ENCODE measurements at places on chromosomes 1 and 21. TPM values are rescaled to one million over a fixed set of nuclear protein-coding genes. Genes with fewer than 3 reads are reported as not detected.

The KIF26B gene
- polyA plus RNA-seq: 0.07 TPM

The ADGRL4 gene
- 9.8 TPM for polyA plus RNA-seq

The RGS4 gene
- 0.63 TPM for polyA plus RNA-seq

The SLAMF9 gene
- polyA plus RNA-seq: 0.26 TPM

DNA sequence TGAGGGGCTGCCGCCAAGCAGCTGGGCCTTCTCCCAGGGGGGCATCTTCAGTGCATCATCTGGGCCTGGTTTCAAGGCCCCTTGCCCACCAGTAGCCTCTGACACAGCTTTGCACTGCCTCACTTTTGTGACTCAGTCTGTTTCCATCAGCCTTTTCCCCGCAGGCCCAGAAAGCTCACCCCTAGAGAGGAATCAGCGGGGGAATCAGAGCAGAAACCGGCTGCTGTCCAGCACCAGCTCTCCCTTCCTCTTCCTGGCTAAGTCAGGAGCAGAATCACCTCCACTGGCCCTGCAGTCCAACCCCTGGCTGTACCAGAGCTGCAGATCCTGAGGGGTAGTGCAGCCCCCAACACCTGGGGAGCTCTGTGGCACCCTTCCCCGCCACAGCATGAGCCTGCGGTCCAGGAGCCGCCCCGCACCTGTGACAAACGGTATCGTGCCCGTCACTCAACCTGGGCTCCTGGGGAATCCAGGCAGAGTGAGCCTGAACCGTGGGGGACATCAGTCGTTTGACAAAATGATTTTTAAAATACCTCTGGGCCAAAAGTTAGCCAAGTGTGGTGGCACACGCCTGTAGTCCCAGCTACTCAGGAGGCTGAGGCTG is 83.3 kb upstream of the TMEM51 start:
- H3K27me3 ChIP-seq: no peaks in the 10 kb centered on the region
- H3K27ac ChIP-seq: no peak overlapping the region
- DNase-seq: no peak
- H3K4me1 ChIP-seq: no peaks in the 10 kb centered on the region

GRCh38 chr1:170967042-170967910 is 31.9 kb downstream of the MROH9 start:
- H3K27ac ChIP-seq: no peak overlapping the region
- H3K4me1 ChIP-seq: no peaks in the 10 kb centered on the region
- H3K27me3 ChIP-seq: no peaks in the 10 kb centered on the region

DNA sequence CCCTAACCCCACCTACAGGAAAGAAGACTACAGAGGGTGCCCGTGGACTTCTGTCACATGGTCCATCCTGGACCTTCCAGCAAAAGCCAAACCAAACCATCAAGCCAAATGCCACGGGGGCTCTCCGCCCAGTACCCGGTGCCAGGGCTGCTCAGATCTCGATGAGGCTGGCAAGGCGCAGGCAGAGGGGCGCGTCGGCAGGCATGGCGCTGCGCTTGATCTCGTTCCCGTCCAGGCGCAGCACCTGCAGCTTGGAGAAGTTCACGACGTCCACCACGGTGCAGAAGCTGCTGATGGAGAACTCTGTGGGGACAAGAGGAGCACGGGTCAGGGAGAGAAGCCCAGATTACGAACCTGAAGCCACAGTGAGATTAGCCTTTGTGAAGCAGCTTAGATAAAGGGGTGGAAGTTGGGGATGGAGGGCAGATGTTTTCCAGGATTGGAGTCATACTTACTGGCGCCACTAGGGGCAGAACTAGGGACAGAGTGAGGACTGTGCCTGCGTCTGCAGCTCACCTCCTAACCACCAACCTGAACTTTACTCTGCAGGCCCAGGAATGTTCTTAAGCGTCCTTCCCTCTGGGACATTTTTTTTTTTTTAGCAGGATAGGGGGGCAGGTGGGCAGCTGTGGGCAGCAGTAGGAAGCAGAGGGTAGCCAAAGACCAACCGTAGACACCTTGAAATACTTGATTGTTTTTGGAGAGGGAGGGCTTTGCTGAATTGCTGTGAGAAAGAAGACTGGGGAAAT is 8.6 kb downstream of the FMOD start:
- DNase-seq: no peak
- no peak overlapping the region for H3K4me3 ChIP-seq
- H3K4me1 ChIP-seq: peaks cover 36% of the 10 kb centered on the region
- no peak overlapping the region for H3K27ac ChIP-seq
- H3K36me3 ChIP-seq: no peaks in the 10 kb centered on the region
